A172 (cell line): ENCODE measurements at places on chromosomes 4 and X.
A peak's percentile ranks its signal among the peaks of the same experiment; 100 is the strongest.

- no peak for DNase-seq
Observed at GRCh38 chr4:22031423-22031822, 82.9 kb upstream of the KCNIP4 start.

DNA sequence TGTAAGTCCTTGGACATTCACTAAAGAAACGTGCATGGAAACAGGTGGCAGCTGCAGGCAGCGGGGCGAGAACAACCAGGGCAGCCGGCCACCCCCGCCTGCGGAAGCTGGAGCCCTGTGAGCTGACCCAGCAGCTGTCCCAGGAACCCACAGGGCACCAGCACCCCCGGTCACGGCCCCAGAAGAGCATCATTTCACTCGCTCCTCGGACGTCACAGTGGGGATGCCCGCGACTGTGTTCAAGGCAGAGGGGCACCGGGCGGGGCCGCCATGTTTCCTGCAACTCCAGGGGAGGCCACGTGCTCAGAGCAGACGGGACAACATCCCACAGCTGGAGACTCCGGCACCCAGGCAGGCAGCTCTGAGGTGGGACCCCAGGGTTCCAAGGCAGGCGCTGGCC, 45.0 kb upstream of the CPLX1 start:
- DNase-seq, result no peak

- no peak for DNase-seq
Observed at GRCh38 chr4:157824021-157824420, 348.8 kb downstream of the GASK1B start.

GRCh38 chr4:18075823-18076433, 54.4 kb upstream of the LCORL start:
- peak; percentile 55 for DNase-seq

DNA sequence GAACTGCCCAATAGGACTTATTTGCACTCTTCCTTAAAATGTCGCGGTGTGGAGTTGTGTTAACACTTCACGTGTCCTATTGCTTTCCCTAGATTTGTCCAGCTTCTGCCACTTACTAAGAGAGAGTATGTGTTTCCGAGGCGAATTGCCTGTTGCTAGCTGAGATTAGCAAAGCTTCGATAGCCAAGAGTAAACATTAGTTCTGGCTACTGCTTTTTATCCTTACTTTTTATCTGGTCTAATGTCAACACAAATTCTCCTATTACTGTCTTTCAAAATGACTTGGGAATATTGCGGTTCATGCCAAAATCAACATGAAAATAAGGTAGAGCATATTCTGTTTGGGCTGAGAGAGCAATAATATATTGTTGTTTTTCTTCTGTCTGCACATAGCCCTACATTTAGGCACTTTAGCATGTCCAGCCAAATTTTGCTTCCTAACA, 90.4 kb upstream of the VEGFC start:
- DNase-seq, result peak; percentile 57

DNA sequence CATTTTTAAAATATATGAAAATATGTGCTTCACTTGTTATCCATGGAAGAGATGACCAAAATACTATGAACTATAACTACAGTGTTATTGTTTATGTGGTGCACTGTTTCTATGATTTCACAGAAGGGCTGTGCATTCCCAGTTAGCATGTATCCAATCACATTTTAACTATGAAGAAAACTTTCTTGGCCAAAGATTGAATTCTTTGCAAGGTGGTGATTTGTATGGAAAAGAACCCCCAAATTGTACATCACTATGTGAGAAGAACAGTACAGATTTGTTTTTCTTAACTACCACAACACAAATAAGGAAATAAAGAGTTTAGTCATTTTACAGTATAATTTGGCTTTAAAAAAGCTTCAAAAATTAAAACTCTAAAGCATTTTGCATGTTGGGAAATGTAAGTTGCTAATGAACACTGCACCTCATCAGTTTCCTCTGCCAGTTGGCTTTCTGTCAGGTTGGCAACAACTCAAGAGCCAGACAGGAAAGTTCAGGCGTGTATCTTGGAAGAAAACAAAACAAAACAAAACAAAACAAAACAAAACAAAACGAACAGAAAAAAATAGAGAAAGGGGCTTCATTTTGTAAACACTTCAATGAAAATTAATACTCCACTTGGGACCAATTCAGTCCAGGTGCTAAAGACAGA, 237.0 kb downstream of the SCFD2 start:
- DNase-seq, result no peak

- no peak for DNase-seq
Observed at GRCh38 chr4:152771741-152772533, 7.6 kb downstream of the TIGD4 start.

DNA sequence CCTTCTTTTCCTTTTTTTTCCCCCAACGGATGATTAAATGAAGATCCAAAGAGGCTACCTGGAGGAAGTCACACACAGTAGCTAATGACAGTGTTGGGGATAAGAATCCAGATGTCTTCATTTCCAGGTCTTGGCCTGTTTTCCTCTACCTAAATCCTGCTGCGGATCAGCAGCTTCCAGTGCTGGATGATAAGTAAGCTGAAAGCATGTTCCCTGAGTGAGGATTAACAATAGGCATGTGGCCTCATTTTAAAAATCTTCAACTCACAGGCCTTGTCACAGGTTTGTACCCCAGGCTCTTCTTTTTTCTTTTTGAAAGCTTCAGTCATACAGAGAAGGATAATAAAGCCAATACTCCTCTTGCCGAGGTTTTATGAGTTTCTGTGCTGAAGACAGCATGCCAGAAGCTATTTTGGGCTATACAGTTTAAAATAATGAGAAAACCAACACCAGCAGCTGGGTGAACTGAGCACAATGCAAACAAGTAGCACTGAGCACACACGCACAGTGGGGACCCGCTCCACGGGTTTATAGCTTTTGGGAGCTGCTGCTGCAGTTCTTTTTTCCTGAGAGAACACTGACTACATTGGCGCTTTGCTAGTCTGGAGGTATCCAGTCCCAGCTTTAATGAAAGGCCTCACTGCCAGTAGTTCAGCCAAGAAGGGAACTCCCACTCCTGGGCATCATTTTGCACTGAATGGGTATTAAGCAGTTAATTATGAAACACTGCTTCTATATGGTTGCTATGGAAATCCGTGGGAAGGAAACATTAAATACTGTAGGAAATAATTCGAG, 184.2 kb upstream of the CTSO start:
- DNase-seq, result no peak

DNA sequence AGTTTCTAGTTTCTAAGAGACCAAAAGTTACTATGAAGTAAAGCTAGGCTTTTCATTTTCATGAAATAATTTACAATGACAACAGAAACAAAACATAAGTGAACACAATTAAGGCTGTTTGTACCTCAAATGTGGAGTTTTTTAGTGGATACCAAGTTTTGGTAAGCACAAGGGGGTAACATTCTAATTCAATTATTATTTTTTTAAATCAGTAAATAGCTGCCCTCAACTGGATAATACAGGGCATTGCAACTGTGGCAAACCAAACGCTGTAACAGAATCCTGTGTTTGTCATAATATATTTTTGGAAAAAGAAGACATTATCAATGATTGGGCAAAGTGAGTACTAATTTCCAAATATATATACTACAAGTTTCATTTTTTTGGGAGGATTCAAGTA, 150.3 kb downstream of the FBXW7 start:
- no peak for DNase-seq

- no peak for DNase-seq
Observed at GRCh38 chr4:10085828-10086505, 30.6 kb downstream of the WDR1 start.
